Activated CD8-positive, alpha-beta T cell treated with anti-CD3 and anti-CD28 coated beads, Interleukin-2, amount 10 ng/mL, durations not matched to agents 7 days and 5 days (primary cell): ENCODE measurements at places on chromosomes 5 and 9. TPM values are rescaled to one million over a fixed set of nuclear protein-coding genes. Genes with fewer than 3 reads are reported as not detected.

ZFP37 gene
- total RNA-seq = 0.81 TPM

CRHBP gene
- 0.29 TPM for total RNA-seq

CHSY3 gene
- total RNA-seq = not detected

ZNF462 gene
- not detected for total RNA-seq

HSPB3 gene
- not detected for total RNA-seq

TAF1L gene
- total RNA-seq = 0.05 TPM

ELOVL7 gene
- total RNA-seq = 0.34 TPM

TRPM3 gene
- total RNA-seq = not detected

FOXD4 gene
- total RNA-seq = 0.52 TPM

ZBED3 gene
- 2.0 TPM for total RNA-seq

FRMD3 gene
- total RNA-seq = 0.31 TPM

KIF4B gene
- 0.05 TPM for total RNA-seq

PCDHGA10 gene
- not detected for total RNA-seq

SPARC gene
- total RNA-seq = not detected

PCDHB6 gene
- not detected for total RNA-seq

KCNV2 gene
- not detected for total RNA-seq

CDH18 gene
- not detected for total RNA-seq

CAAP1 gene
- total RNA-seq = 20.8 TPM

LCN12 gene
- 1.7 TPM for total RNA-seq

EIF4EBP3 gene
- 8.6 TPM for total RNA-seq
